ENCODE measurements at places on chromosomes 3 and 15. TPM values are rescaled to one million over a fixed set of nuclear protein-coding genes. Genes with fewer than 3 reads are reported as not detected.

Gene MYO5A
- total RNA-seq: 23.5 TPM

Gene EHD4
- total RNA-seq: 6.9 TPM

Gene SPTSSB
- not detected for total RNA-seq

Gene AADACL2
- total RNA-seq: not detected

Gene TM6SF1
- total RNA-seq: 0.60 TPM

Gene GOLGA8O
- under 0.01 TPM for total RNA-seq

Gene SEMA3G
- total RNA-seq: not detected

Gene ANKDD1A
- 11.7 TPM for total RNA-seq

Gene GOLGA8J
- total RNA-seq: not detected

Gene TASOR
- total RNA-seq: 35.9 TPM

All from pericardium fibroblast (primary cell).